ENCODE measurements at places on chromosomes 16 and 17. TPM values are rescaled to one million over a fixed set of nuclear protein-coding genes. Genes with fewer than 3 reads are reported as not detected.

Gene C17orf78
- total RNA-seq = not detected

Gene MBTD1
- total RNA-seq = 44.2 TPM

Gene CCDC47
- total RNA-seq = 75.6 TPM

Gene LMF1
- 18.1 TPM for total RNA-seq

Gene MPP3
- total RNA-seq = 30.2 TPM

Gene UMOD
- total RNA-seq = not detected

Gene CD300LB
- total RNA-seq = 0.30 TPM

Gene MRPL10
- 10.6 TPM for total RNA-seq

Gene GJC1
- 24.3 TPM for total RNA-seq

Gene DOC2A
- 14.8 TPM for total RNA-seq
